ENCODE measurements at places on chromosomes 6 and 20.

DNA sequence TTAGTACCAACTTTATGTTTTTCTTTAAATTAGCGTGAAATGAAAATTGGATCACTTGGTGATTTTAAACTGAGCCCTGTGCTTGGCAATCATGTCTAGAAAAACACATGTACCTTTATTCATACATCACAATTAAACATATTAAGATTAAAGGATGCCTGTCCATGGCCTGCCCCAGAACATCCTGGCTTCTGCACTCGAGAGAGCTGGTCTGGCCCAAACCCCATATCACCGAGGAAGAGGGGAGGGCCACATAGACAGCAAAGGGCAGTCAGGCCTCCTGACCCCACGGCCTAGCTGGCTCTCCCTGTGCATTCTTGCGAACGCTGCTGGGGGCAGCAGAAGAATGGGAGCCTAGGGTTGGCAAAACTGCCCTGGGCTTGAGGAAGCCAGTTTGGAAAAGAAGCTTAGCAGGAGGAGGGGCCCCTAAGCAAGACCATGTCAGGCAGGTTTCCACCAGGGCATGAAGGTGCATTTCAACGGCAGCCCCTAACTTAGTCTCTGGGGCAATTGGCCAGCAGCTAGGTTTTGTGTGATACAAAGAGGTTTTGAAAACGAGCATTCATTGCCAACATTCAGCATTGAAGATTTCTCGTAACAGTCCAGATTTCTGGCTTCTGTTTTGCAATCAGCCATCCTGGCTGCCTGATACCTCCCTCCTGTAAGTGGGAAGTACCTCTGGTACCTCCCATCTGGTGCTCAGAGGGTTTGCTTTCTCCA is 8.6 kb downstream of the BPIFB3 start:
- no peak for DNase-seq

GRCh38 chr6:31736768-31737314 is 511 bp upstream of the CLIC1 start:
- no peak for DNase-seq

DNA sequence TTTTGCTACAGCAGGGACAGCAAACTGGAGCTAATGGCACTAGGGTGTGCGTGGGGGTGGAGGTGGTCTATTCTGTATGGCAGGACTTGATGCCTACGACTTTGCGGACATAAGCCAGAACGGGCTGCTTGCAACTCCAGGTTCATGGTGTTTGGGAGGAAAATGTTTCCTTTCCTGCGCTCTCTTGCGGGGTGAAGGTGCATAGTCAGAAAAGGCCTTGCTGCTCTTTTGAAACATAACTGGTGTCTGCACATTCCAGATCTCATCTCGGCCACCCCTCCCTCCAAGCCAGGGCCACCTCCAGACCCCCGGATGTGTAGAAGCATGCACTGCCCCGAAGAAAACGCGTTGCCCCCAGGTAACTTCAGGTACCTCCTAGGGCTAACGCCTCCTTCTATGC is 8.1 kb downstream of the FOXA2 start:
- no peak for DNase-seq

GRCh38 chr6:158552055-158552795 is 7.7 kb upstream of the TMEM181 start:
- DNase-seq, result no peak

DNA sequence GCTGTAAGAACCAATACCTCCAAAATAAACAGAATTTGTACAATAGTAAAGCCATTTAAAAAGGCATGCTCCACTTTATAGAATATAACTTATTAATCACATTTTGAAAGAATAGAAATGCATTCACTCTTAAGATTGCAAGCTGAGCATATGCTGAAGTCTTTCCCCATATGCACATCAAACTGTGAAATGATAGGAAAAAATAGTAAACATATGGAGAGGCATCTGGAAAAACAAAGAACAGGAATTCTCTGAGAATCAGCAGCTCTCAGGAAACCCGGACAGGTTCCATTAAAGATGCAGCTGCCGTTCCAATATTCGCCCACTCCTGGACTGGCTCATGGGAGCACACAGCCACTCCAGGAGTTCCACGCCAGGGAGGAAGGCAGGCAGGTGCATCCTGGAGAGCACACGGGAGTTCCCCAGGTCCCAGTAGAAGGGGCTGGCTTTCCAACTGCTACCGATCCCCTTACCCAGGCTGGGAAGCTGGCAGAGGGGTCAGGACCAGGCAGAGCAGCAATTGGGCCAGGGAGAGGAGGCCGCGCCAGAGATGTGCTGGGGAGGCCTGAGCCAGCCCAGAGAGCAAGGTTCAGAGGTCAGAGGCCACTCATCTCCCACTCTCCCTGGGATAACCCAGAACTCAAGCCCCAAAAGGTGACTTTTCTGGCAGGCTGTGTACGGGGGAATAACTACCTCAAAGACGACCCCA is 111.1 kb downstream of the DLL1 start:
- DNase-seq, result no peak

GRCh38 chr6:19664050-19664449 is 173.1 kb upstream of the ID4 start:
- no peak for DNase-seq

- no peak for DNase-seq
Measured at GRCh38 chr6:45375449-45375848, 2.3 kb downstream of the SUPT3H start.

DNA sequence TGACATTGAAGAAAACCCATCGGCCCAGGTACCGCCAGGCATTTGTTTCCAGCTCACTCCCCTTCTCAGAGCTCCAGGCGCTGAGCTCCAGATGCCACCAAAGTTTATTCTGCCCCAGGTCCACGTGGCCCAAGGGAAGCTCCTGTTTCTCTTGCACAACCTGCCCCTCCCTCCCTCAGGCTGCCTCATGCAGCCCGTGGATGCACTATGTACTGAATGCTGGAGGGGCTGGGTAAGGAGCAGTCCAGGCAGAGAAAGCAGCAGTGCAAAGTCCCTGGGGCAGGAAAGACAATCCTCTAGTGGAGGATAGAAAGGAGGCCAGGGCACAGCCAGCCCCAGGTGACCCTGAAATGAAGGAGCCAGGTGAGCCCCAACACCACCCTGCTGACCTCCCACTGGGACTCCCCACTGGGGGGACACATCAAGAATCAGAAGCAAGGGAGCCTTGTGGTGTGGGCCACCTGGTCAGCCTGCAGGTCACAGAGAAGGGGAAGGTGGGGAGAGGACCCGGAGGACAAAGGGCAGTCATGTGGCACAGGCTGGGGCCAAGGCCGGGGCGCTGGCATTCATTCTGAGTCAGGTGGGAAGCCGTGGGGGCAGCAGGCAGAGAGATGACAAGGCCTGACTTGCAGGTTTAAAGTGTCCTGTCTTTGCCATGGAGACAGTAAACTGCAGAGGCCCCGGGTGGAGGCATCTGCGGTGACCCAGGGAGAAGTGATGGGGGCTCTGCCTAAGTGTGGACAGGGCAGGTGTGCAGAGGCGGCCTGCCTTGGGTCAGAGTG is 230.1 kb downstream of the PREX1 start:
- DNase-seq, result no peak

- DNase-seq, result no peak
Measured at GRCh38 chr20:56592211-56592610, 36.9 kb upstream of the TFAP2C start.

DNA sequence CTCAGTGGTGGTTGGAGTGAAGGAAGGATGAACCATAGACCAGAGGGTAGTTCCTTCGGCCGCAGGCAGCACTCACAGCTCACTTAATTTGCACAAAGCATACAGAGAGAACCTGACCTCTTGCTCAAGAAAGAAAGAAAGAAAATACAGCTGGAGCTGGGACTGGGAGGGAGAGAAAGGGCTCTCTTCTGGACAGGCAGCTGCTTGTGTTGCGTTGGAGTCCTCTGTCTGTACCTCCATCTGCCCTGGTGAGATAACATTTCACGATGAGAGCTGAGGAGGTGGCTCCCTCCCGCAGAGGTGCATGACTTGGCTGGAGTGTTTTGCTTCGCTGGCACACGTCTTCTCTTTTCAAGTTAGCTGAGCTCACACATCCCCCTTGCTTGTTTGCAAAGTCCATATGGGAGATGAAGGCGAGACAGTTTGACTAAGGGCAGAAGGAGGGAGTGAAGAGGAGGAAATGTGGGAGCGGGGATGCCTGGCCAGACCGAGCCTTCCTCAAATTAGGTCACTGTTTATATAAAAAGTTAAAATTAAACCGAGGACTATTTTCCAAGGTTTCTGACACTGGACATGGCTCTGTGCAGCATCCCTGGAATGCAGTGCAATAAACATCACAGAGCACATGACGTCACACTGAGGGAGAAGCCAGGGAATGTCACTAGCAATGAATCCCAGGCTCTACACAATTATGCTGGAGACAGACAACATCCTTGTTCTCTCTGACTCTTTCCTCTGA is 359.4 kb downstream of the CD83 start:
- DNase-seq, result no peak

Data from GM13977 (cell line).